Mesenteric fat pad (tissue), 1 donor: ENCODE measurements at places on chromosomes 6 and 20.

- DNase-seq: no peak
Measured at GRCh38 chr6:95574811-95575210, 2.5 kb upstream of the MANEA start.

- DNase-seq: no peak
Measured at GRCh38 chr6:138175596-138175995, 13.9 kb downstream of the ARFGEF3 start.

DNA sequence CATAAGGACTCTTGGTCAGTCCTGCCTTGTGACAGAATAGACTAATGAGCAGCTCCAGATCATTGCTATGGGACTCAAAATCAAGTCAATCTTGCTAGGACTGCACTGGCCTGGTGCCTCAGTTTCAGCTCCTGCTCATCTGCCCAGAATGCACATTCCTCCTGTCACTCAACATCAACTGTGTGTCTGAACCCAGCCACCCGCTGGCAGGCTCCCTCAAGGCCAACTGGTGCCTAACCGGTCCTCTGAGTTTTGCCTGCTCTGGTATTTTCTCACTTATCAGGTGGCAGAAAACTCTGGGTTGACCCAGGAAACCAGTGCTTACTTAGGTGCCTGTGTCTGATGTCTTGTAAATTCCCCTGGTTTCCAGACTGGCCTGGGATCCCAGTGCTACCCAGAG, 297.7 kb downstream of the DHX35 start:
- no peak for DNase-seq

GRCh38 chr6:158057213-158057987, 75.7 kb downstream of the SYNJ2 start:
- peak; percentile 77 for DNase-seq

DNA sequence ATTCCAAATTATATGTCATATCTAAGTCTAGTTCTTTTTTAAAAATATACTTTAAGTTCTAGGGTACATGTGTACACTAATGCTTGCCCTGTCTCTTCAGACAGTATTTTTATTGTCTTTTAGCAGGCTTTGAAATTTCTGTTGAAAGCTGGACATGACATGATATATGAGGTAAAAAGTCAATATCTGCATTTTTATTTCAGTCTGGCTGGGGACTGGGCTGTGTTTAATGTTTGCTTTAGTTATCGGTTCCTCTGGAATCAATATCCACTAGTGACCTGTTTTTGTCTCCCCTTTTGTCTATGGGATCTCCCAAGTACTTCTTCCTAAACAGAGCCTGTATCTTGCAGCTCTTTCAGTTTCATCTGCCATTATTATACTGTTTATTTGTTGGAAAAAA, 786.2 kb upstream of the GJE1 start:
- DNase-seq: no peak

DNA sequence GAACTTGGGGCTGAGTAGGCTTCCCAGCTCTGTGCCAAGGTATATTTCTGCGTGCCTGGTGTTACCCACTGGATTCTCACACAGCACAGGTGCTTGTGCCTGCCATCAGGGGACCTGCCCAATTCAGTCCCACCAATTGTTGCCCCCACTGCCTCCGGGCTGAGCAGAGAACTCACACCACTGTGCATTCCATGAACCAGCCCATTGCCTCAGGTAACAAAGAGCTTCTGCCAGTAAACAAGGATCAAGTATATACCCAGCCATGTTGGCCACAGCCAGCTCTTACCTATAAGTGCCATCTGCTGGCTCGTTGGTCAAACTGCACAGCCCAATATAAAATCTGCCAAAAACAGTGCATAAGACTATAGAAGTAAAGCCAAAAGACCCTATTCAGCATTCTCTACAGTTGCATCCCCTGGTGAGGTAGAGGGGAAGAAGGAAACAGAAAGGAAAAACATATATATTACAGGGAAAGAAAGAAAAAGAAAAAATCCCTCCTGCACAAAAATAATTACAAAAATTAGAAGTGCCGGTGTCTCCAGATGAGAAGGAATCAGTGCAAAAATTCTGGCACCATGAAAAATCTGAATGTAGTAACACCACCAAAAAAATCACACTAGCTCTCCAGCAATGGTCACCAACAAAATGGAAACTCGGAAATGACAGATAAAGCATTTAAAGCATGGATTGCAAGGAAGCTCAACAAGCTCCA, 241.4 kb downstream of the IBTK start:
- DNase-seq: no peak

DNA sequence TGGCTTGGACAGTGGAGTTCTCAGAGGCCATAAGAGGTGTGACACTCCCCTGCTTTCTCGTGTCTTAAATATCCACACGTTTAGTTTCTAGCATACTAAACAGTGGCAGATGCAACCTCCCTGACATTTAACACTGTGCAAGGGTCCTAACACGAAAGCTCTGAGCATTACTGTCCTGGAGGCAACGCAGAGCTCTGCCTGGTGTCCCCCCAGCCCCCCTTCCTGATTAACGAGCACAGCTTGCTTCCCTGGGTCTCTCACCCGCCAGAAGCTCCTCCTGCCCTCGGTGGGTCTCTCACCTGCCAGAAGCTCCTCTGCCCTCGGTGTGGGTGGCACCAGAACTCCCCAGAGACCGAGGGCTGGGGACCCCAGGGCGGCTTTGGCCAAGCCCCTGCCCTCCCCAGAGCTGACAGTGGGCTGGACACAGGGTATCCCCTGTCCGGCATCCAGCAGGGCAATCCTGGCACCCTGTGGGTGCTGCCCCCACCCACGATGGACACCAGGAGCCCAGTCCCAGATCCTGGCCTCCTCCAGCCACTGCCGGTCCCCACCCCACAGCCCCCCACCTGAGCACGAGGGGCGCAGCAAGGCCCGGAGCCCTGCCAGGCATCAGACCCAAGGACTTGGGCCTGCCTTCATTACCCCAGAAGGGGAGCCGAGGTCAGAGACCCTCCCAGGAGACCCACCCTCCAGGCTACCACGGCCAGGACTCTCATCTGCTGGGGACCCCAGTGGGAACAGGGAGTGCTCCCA, 12.4 kb upstream of the KCNQ2 start:
- DNase-seq: no peak
